Activated CD8-positive, alpha-beta T cell treated with anti-CD3 and anti-CD28 coated beads for 36 hours (primary cell): ENCODE measurements at places on chromosomes 16 and 17. TPM values are rescaled to one million over a fixed set of nuclear protein-coding genes. Genes with fewer than 3 reads are reported as not detected.

GRCh38 chr17:39622380-39623006 is 4.3 kb upstream of the PPP1R1B start:
- H3K4me1 ChIP-seq, result peaks cover 20% of the 10 kb centered on the region
- peak overlapping the region; percentile 78 for H3K27ac ChIP-seq
- peak overlapping the region; percentile 65 for H3K4me3 ChIP-seq

DNA sequence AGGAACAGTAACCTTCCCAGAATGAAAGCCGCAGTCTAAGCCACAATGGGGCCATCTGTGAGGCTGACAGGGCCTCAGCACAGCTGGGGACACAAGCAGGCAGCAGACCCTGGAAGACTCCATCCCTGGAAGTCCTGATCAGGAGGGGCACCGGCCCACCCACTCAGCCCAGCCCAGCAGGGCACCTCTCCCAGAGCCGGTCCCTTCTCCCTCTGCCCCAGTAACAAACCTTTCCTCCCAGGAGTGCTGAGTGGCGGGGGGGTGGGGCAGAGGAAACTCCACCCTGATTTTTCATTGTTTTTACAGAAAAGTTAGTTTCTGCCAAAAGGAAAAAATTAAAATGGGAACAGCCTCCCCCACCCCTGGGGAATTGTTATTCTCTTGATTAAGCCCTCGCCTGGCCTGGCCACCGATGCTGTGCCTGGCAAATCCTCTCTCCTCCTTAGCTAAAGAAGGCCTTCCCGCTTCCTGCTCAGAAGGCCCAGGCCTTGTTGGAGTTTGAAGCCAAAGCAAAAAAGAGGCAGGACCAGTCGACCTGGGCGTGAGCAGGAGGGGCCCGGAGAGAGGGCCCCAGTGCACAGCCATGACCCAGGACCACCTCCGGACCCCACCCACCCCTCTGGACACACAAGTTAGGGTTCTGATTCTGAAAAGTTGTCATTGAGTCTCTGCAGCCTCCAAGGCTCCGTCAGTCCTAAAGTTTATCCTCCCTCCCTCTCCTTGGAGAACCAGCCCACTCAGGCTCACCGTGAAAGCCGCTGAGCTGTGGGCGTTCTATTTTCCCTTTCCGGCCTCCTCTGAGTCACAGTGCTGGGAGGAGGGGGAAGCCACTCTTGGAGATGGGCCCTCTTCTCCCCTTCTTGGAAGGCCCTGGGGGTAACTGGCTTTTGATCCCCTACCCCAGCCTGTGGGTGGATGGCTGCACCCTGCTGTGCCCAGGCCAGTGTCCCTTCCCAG is 128.4 kb upstream of the TNRC6C start:
- no peak overlapping the region for H3K4me3 ChIP-seq
- no peaks in the 10 kb centered on the region for H3K36me3 ChIP-seq
- H3K4me1 ChIP-seq, result peaks cover 38% of the 10 kb centered on the region
- DNase-seq, result no peak
- H3K27ac ChIP-seq, result no peak overlapping the region

- no peak overlapping the region for H3K4me3 ChIP-seq
- H3K27ac ChIP-seq, result no peak overlapping the region
- no peaks in the 10 kb centered on the region for H3K36me3 ChIP-seq
- H3K4me1 ChIP-seq, result peaks cover 2% of the 10 kb centered on the region
Measured at GRCh38 chr16:874366-875181, 74.0 kb upstream of the GNG13 start.

DNA sequence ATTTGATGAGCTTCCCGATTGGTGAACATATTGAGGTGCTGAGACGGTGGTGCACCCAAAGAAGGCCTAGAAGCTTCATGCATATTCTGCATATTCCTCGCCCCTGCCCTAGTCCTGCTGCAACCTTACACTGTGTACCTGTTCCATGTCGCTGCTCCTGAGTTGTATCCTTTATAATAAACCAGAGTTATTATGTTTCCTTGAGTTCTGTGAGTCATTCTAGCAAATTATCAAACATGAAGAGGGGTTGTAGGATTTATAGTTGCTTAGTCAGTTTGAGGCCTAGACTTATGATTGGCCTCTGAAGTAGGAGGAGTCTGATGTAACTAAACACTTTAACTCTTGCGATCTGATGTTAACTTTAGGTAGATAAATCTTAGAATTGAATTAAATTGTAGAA is 436.8 kb downstream of the CA10 start:
- H3K27ac ChIP-seq, result no peak overlapping the region
- no peaks in the 10 kb centered on the region for H3K4me1 ChIP-seq
- no peaks in the 10 kb centered on the region for H3K27me3 ChIP-seq

Gene CA5A
- total RNA-seq, result not detected

Gene HNF1B
- 0.60 TPM for total RNA-seq

- DNase-seq, result no peak
- no peaks in the 10 kb centered on the region for H3K36me3 ChIP-seq
- no peaks in the 10 kb centered on the region for H3K27me3 ChIP-seq
- H3K4me3 ChIP-seq, result no peak overlapping the region
- peaks cover 26% of the 10 kb centered on the region for H3K4me1 ChIP-seq
Measured at GRCh38 chr16:3088925-3089716, 10.0 kb downstream of the ZSCAN10 start.

DNA sequence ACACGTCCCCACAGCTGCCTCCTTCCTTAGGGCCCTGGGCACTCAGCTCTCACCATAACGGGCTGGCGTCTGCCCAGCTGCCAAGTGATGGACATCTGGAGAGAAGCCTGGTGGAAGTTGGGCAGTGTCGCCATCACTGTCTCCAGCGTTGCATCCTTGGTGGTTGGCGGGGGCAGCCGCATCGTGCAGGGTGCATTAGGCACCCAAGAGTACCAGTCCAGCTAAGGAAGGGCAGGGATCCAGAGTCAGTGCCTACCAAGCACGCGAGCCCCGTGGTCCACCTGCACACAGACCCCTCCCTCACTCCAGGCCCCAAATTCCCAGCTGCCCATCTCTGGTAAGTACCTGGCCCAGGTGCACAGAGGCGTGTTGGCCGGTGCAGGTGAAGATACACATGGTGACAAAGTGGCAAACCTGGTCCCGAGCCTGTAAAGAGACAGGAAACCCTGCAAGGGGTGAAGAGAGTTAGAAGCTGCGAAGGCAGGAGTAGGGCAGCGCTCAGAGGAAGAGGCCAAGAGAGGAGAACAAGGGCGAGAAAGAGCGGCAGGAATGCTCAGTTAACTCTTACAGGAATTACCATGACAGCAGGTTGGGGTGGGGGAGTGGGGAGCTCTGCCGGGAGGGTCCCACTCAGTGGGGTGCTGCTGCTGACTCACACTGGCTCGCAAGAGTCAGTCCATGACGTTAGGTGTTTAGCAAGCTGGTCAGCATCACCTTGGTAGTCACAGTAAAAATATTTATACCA is 9.5 kb downstream of the ALOX15 start:
- H3K4me1 ChIP-seq, result peaks cover 10% of the 10 kb centered on the region
- H3K4me3 ChIP-seq, result no peak overlapping the region
- H3K36me3 ChIP-seq, result no peaks in the 10 kb centered on the region
- no peak overlapping the region for H3K27ac ChIP-seq
- peaks cover 33% of the 10 kb centered on the region for H3K27me3 ChIP-seq
- no peak for DNase-seq

DNA sequence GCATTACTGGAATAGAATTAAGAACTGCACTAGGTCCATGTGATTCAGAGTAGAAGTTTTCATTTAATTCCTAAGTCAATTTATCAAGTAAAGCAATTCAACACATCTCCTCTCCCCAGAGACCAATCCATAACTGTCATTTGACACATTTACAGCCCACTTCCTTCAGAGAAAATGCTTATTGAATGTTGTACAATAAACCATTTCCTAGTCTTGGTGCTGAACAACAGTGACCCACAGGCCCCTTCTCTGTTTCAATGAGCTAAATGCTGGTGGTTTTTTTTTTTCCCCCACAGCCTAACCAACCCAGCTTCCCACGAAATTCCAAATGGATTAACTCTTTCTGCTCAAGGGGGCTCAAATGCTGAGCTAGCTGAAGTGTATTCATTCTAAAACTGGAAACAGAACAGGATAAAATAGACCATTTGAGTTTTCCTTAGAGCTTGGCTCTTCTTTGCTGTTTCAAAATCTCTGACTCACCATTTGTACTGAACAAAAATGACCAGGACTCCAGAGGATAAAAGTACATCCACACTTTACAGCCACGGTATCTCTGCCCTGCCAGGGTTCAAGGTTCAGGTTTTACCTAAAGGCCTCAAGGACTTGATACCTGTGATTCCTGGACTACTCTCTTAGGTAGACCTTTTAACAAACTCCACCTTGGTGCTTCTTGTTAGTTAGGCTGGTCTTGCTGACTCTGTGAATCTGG is 62.3 kb downstream of the TMEM100 start:
- no peak overlapping the region for H3K4me3 ChIP-seq
- no peaks in the 10 kb centered on the region for H3K36me3 ChIP-seq
- no peak overlapping the region for H3K27ac ChIP-seq
- no peaks in the 10 kb centered on the region for H3K4me1 ChIP-seq

Gene ORAI3
- 10.9 TPM for total RNA-seq

GRCh38 chr17:80835816-80836657 is 155.6 kb upstream of the CHMP6 start:
- no peak overlapping the region for H3K4me3 ChIP-seq
- peaks cover 25% of the 10 kb centered on the region for H3K4me1 ChIP-seq
- H3K27me3 ChIP-seq, result no peaks in the 10 kb centered on the region
- H3K36me3 ChIP-seq, result peaks cover 14% of the 10 kb centered on the region
